Stimulated activated CD8-positive, alpha-beta memory T cell treated with anti-CD3 and anti-CD28 coated beads, Interleukin-4, amount 100 ng/mL, for 4 hours (primary cell): ENCODE measurements at places on chromosomes 2 and 18.
A peak's percentile ranks its signal among the peaks of the same experiment; 100 is the strongest.

DNA sequence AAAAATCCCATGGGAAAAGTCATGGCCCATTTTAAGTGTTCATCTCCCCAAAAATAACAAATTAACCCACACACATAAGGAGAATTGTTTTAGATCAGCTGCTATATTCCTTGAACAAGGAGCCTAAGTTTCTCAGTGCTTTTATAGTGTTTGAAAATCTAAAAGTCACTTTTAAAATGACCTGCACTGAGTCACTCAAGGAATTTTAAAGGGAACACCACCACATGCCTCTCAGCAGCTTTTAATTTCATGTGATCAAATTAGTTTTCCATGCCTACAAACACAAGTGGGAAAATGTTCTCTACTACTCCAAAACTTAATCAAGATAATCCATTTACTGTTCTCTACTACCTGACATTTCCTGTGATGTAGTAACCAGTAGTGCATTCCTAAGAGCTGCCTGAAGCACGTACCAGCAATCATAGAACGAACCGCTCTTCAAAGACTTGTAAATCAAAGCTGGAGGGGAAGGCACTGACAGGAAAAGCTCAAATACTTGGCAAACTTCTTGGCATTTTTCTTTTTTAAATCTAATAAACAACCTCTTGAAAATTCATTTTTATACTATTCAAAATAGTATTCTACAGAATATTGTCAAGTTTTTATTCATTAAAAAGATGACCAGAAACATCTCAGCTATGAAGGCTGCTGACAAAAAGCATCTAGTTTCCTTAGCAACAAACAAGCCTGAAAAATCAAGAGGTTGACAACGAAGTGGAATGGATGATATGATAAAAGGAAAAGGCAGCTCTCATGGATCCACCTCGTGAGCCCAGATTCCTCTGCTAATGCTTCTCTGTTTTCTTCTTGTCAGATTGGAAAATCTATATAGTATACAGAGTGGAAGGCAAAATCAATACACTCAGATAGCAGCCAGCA is 37.2 kb downstream of the LRPPRC start:
- no peak for DNase-seq

DNA sequence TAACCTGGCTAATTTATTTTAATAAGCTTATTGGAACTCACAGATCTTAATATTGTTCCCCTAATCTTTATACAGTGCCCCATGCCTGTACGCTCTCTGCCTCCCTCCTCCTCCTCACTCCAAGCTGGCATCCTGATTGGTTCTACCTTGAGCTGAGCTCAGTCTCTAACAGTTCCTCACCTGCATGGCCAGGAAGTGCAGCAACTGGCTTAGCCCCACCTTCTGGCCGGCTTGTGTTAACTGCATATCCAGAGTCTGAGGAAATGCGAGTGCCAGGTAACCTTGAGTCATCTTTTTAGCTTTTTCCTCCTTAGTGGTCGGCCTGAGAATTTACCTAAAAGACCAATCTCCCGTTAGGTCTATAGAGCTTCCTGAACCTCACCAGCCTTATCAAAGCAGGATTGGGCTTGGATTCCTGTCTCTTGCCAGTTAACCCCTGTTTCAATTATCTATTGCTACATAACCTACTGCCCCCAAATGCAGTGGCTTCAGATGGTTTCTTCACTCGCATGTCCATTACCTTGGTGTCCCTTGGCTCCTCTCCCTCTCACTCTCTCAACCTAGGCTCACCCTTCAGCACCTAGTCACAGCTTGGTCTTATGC is 89.5 kb upstream of the STK39 start:
- peak; percentile 3 for DNase-seq

- DNase-seq: no peak
Measured at GRCh38 chr2:240042740-240043139, 10.6 kb downstream of the OR6B3 start.

DNA sequence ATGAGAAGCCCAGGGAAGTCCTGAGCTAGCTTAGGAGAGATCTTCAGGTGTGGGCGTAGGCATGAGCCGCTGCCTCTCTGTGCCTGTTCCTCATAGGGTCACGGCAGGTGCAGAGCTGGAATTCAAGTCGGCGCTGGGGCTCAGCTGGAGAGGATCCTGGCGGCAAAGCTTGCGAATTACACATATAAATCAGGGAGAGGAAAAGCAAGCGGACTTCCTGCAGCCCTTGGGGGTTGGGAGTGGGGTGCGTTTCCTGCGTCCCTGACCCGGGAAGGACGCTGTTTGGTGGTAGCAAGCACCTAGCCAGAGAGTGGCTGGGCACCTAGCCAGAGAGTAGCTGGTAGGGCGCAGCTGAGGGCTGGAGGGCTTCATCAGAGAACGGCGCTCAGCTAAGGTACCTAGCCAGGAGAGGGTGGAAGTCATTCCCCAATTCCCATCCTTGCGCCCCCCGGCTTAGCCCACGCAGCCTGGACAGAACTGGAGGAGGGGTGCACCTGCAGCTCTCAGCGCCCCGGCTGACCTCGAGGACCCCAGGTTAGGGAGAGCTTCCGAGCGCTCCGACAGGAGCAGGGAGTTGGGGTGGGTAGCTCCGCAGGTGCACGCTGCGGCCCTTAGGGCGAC is 459 bp upstream of the EFR3B start:
- no peak for DNase-seq

DNA sequence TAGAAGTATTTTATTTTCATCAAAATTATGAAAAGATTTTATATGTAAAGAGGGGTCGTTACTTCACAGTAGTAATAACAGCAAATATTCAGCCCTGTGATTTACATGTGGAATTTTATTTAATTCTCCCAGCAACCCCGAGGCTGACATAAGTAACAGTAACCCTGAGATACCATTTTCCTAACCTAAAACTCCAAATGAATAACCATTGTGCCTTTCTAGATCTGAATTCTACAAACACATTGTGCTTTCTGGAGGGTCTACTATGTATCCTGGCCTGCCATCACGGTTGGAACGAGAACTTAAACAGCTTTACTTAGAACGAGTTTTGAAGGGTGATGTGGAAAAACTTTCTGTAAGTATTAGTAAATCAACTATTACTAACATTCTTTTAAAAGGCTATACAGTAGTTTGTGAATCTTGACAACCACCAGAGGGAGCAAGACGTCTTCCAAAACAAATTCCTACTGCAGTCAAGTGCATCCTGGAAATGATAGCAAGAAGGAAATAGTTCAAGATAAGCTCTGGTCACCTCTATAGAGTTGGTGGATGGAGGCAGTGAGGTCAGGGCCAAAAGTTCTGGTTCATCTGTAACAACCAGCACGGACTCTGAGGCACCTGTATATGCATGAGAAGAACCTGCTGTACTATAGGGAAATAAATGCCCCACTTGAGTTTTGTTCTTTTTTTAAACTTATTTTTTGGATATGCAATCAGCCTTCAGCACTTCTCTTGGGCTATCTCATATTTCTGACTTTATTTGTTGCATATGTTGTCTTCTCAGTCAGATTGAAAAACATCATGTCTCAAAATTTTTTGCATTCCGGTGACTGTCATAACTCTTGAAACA is 37.4 kb downstream of the ACTR2 start:
- DNase-seq: no peak
